Fibroblast of lung (primary cell): ENCODE measurements at places on chromosomes 6 and 20. TPM values are rescaled to one million over a fixed set of nuclear protein-coding genes. Genes with fewer than 3 reads are reported as not detected.

DNA sequence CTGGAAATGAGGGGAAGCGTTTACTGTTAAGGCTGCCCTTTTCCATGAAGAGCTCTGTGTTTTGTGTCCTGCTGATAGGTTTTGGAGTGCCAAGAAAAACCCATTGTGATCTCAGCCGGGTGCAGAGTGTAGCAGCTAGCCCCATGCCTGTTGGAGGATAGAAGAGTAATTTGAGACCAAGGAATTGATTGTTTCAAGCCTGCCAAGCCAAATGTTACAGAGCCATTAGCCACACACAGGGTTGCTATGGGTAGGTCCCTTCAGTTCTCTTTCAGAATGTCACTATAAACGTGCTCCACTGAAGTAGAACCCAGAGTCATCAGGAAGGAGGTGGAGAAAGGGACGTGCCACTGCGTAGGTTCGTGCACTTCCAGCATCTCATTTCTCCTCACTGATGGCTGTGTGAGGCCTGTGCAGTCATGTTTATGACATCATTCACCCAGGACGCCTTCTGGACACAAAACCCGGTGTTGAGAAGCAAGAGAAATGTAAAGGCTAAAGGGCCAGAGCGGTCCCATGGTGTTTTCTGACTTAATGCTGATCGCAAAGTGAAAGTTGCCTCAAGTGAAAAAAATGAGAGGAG lies 6.6 kb downstream of the GMPR start:
- DNase-seq: peak; percentile 45
- H3K4me3 ChIP-seq: no peak overlapping the region
- no peak overlapping the region for H3K27ac ChIP-seq
- H3K36me3 ChIP-seq: no peaks in the 10 kb centered on the region
- no peaks in the 10 kb centered on the region for H3K27me3 ChIP-seq
- peaks cover 3% of the 10 kb centered on the region for H3K4me1 ChIP-seq

DNA sequence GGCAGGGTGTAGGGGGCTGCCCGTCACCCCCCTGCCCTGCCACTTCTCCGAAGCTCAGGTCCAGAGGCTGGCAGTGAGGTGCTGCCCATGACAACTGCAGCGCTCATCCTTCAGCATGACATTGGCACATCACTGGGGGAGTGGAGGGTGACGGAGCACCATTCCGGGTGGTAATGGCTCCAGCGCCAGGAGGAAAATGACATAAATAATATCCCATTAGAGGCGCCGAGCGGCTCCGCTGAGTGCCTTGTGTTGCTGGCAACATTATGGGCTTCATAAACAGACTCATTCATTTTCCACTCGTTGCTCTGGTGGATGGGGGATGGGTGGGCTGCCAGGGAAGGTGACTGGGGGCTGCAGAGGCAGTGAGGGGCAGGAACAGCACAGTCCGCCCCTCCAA lies 56.9 kb upstream of the CTNNBL1 start:
- no peak overlapping the region for H3K27ac ChIP-seq
- no peak for DNase-seq
- peaks cover 4% of the 10 kb centered on the region for H3K27me3 ChIP-seq
- H3K4me1 ChIP-seq: no peaks in the 10 kb centered on the region
- no peaks in the 10 kb centered on the region for H3K36me3 ChIP-seq

GRCh38 chr6:85408039-85408438 lies 41.8 kb upstream of the NT5E start:
- peaks cover 18% of the 10 kb centered on the region for H3K4me1 ChIP-seq
- no peak overlapping the region for H3K4me3 ChIP-seq
- no peaks in the 10 kb centered on the region for H3K27me3 ChIP-seq
- no peaks in the 10 kb centered on the region for H3K36me3 ChIP-seq
- H3K27ac ChIP-seq: no peak overlapping the region

DNA sequence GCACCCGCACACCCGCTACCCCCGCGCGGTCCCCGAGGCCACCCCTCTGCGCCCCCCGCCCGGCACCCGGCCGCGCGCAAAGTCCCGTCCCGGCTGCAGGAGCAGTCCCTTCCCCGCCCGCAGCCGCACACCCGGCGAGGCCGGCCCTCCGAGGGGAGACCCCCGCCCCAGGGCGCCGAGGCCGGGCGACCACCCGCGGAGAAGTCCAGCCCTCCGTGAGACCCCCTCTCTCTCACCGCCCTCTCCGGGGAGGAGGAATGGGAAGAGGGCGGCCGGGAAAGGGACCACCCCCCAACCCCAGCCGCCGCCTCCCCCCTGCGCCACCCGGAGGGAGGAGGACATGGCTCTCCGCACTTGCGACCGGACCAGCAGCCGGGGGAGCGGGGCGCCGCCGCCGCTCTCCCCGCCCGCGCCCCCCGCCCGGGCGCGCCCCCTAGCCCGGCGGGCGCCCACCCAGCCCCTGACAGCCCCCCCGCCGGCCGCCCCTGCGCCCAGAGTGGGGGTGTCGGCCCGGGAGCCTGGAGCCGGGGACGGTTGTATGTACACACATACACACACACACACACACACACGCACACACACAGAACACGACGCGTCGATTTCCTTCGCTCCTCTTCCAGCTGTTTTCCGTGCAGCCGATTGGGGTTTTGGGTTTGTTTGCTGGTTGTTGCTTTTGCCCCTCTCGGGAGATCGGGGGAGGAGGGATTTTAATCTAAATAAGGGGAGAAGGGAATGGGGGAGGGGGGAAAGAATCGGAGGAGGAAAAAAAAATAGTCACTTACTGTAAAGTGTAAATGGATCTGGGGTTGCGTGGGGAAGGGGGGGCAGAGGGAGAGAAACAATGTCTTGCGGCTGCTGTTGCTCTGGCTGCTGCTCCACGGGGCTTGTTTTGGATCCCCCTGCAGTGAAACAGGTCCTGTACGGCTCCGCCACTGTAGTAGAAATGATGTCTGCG lies at the start of gene ATXN1:
ATXN1 (minus strand) TSS at position 945 of the 955 bp plus-strand sequence.
- peaks cover 12% of the 10 kb centered on the region for H3K4me1 ChIP-seq
- DNase-seq: no peak
- peak within 1 kb of the TSS; percentile 93 for H3K4me3 ChIP-seq
- peak within 1 kb of the TSS; percentile 86 for H3K27ac ChIP-seq
- H3K36me3 ChIP-seq: peaks cover 2% of the 10 kb centered on the region

DNA sequence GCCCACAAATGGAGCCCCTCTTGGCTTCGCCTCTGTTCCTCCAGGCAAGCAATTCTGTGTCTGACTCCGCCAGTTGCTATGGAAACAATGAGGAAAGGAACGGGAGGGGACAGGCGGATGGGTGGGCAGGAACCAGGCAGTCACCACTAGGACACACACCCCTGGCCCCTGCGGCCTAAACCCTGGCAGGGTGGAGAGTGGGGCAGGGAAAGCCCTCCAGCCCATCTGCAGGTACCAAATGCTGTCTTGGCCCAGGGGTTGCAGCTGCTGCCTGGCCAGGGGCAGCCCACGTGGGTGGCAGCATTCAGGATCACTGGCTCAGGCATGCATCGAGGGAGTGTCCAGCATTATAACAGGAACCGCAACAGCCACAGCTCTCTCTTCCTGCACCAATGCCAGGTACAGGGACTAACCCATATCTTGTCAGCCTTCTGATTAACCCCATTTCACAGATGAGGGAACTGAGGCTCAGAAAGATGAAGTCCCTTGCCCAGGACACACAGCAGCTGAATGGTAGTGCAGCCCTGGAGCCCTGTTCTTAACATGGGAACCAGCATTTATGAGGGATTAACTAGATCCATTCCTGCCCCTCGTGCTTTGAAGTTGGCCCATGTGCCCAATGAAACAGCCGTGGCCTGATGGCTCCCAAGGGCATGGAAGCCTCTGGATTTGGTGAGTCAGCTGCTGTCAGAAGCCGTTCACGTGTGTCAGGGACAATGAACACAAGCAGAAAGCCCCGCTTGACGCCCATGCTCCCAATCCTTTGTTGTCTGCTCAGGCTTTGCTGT lies 66.3 kb downstream of the NOL4L start:
- H3K4me1 ChIP-seq: no peaks in the 10 kb centered on the region
- no peak overlapping the region for H3K4me3 ChIP-seq
- no peaks in the 10 kb centered on the region for H3K36me3 ChIP-seq
- no peak for DNase-seq

GRCh38 chr6:96626759-96627364 lies 63.9 kb downstream of the FHL5 start:
- H3K36me3 ChIP-seq: no peaks in the 10 kb centered on the region
- H3K27ac ChIP-seq: no peak overlapping the region
- DNase-seq: peak; percentile 58
- no peaks in the 10 kb centered on the region for H3K27me3 ChIP-seq
- H3K4me1 ChIP-seq: no peaks in the 10 kb centered on the region

GRCh38 chr20:57622201-57622570 lies 2.0 kb upstream of the ZBP1 start:
- no peaks in the 10 kb centered on the region for H3K36me3 ChIP-seq
- H3K27me3 ChIP-seq: no peaks in the 10 kb centered on the region
- no peak overlapping the region for H3K4me3 ChIP-seq
- H3K4me1 ChIP-seq: no peaks in the 10 kb centered on the region
- DNase-seq: no peak

DNA sequence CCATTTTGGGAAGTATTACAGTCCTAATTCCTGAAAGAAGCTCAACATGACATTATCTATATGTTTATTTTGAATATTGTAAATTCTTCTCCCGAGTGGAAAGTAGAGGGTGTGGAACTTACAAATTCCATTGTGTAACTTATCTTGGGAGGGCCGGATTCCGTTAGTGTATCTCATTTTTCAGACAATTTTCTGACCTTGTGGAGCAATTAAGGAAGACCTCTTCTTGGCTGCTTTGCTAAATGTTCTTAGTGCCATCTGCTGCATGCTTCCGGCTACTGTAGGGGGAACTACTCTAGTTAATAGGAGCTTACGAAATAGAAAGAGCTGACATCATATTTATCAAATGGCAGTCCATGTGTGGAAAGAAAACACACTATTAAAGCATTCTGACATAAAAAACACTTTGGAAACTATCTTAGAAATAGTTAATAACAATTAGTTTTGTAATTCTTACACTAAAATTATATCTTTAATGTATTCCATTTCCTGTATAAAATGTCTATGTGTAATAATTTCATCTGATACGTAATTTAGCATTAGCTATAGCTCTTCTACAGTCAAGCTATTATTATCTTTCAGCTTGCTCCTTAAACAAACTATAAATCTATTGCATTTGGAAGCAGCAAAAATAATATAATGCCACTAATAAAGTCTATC lies 41.5 kb upstream of the KCNQ5 start:
- no peak overlapping the region for H3K4me3 ChIP-seq
- H3K4me1 ChIP-seq: no peaks in the 10 kb centered on the region
- DNase-seq: peak; percentile 85
- H3K36me3 ChIP-seq: no peaks in the 10 kb centered on the region

The C4A gene
- 21.1 and 46.0 TPM in 2 replicates for total RNA-seq

The TMEM244 gene
- total RNA-seq: not detected in 2 replicates

The NT5DC1 gene
- 5.6 and 8.1 TPM in 2 replicates for total RNA-seq
